ENCODE measurements at places on chromosomes 16 and 17. TPM values are rescaled to one million over a fixed set of nuclear protein-coding genes. Genes with fewer than 3 reads are reported as not detected.
A peak's percentile ranks its signal among the peaks of the same experiment; 100 is the strongest.

- no peak for DNase-seq
These were observed 33.2 kb upstream of the ABCC11 start for GRCh38 chr16:48280546-48280945.

Gene ADAM11
- 0.36 TPM for total RNA-seq

Gene CACNA1H
- under 0.01 TPM for total RNA-seq

Gene IL17C
- total RNA-seq, result 0.29 TPM

DNA sequence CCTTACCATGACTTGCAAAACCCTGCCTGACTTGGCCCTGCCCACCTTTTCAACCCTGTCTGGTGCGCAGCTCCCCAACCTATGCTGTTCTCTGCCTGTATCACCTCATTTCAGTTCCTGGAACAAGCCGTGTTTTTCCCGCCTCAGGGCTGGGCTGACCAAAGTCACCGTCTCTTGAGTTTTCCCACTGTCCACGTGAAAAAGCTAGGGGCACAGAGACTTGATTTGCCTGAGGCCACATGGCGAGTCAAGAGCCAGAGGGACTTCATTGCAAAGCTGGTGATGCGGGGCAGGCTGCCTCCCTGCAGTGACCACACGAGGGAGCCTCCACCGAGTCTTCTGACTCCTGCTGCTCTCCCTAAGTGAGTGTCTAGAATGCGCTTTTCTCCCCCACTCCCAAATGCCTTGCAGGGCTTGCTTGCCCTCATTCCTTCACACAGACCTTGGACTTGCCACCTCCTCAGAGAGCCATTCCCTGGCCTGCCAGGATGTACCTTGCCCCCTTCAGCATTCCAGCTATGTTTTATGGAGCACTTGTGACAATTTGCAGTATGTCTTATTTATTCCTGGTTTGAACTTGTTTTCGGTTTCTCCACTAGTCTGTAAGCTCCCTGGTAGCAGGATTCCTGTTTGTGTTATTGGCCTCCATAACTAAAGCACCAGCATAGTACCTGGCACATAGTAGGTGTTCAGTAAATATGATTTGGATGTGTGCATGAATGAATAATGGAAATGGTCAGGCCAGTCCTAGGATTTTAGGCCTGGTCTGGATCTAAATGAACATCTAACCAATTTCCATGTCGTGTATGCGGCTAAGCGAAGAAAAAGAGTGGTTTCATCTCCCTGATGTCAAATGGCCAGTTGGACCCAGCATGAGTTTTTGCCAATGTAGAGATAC lies 252.3 kb downstream of the SNX29 start:
- DNase-seq, result peak; percentile 85

DNA sequence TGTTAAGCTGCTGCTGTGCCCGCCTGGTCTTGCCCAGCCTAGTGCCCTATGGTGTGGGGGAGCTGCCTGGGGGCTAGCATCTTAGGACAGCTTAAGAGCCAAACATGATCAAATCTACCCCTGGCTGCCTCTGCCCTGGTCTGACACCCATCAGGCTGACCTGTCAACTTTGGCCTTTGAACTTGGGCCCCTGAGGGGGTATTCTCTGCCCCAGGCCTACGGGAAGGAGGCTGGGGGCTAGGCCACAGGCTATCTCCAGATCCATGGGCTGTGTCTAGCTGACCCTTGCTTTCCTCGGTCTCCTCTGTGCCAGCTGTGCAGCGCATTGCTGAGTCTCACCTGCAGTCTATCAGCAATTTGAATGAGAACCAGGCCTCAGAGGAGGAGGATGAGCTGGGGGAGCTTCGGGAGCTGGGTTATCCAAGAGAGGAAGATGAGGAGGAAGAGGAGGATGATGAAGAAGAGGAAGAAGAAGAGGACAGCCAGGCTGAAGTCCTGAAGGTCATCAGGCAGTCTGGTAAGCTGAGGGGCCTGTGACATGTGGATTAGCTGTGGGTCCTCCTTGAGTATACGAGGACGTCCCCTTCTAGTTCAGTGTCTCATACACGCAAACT lies 3.3 kb upstream of the STARD3 start:
- DNase-seq, result no peak

DNA sequence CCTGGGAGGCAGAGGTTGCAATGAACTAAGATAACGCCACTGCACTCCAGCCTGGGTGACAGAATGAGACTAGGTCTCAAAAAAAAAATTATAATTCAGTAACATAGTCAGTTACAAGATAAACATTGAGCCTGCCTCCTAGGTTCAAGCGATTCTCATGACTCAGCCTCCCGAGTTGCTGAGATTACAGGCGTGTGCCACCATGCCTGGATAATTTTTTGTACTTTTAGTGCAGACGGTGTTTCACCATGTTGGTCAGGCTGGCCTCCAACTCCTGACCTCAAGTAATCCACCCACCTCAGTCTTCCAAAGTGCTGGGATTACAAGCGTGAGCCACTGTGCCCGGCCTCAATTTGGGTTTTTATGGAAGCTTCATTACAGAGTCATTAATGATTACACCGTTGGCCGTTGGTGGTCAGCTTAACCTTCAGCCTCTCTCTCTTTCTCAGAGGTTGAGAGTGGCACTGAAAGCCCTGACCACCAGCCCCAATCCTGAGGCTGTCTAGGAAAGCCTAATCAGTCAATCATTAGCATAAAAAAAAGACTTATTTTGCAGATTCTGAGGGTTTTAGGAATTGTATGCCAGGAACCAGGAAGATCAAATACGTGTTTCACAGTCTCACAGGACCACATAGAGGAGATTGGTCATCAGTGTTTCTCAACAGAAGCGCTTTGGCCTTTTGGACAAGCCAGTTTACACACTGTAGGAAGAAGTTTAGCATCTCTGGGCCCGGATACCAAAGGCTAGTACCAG lies 1.3 kb upstream of the LRRC37A3 start:
- peak; percentile 86 for DNase-seq

Gene CANT1
- 49.2 TPM for total RNA-seq
